ENCODE measurements at places on chromosomes 2 and 18.

GRCh38 chr18:75454022-75454795, 26.7 kb upstream of the SMIM21 start:
- DNase-seq: no peak

- DNase-seq: no peak
These were observed 342.4 kb downstream of the AKAIN1 start for GRCh38 chr18:4854671-4855070.

GRCh38 chr18:26479681-26480079, 68.7 kb downstream of the KCTD1 start:
- no peak for DNase-seq

DNA sequence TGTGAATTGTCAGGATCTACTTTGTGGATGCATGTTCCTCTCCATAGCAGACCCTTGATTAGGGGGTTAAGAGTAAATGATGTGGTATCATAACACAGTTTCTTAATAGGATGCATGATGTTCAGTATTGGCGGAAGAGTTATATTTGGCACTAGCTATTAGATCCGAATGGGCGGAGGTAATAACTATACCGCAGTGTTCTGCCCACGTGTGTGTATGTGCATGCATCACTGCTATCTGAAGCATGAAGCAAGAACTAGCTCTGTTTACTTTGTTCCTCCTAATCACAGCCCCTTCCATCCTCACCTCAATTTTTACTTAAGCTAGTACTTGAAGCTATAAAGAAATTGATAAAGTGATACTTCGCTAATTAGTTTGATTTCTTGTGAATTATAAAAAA, 159.6 kb upstream of the NOSTRIN start:
- no peak for DNase-seq

GRCh38 chr2:1718339-1719220, 25.7 kb downstream of the PXDN start:
- DNase-seq: no peak

GRCh38 chr18:58813105-58813504, 51.6 kb upstream of the ZNF532 start:
- no peak for DNase-seq

DNA sequence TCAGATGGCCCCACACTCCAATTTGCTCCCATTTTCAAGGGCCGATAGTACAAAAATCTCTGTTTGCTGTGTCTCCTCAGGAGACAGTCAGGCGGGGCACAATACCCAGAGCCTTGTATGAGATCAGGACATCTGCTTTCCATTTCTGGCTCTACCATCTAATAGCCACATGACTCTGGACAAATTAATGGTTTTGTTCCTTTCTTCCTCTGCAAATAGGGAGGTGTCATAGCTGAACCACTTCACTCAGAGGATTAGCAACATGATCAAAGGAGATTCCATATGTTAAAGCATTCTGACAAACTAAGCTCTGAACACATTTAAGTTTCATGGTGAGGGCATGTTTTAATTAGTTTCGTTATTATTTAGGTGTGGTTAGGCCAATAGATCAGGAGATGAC, 602.1 kb upstream of the SYT4 start:
- no peak for DNase-seq

GRCh38 chr18:79853993-79854364, 56.2 kb downstream of the KCNG2 start:
- DNase-seq: no peak

- DNase-seq: no peak
These were observed 18.9 kb downstream of the TWIST2 start for GRCh38 chr2:238866656-238867277.

GRCh38 chr2:47015206-47015605, 99.6 kb upstream of the MCFD2 start:
- no peak for DNase-seq

- DNase-seq: no peak
These were observed 18.8 kb downstream of the TSN start for GRCh38 chr2:121774235-121774634.

DNA sequence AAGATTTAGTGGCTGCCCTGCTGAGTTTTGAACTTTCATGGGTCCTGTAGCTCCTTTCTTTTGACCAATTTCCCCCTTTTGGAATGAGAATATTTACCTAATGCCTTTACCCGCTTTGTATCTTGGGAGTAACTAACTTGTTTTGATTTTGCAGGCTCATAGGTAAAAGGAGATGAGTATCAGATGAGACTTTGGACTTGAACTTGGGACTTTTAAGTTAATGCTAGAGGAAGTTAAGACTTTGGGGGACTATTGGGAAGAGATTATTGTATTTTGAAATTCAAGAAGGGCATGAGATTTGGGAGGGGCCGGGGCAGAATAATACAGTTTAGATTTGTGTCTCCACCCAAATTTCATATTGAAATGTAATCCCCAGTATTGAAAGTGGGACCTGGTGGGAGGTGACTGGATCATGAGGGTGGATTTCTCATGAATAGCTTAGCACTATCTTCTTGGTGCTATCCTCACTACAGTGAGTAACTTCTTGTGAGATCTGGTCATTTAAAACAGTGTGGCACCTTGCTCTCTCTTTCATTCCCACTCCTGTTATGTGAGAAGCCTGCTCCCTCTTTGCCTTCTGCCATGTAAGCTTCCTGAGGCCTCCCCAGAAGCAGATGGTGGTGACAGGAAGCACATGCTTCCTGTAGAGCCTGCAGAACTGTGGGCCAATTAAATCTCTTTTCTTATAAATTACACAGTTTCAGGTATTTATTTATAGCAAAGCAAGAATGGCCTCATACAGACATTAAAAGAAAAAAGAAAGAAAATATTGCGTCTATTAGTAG, 6.1 kb downstream of the ADI1 start:
- DNase-seq: no peak

GRCh38 chr2:161975062-161975812, 98.8 kb downstream of the DPP4 start:
- no peak for DNase-seq

DNA sequence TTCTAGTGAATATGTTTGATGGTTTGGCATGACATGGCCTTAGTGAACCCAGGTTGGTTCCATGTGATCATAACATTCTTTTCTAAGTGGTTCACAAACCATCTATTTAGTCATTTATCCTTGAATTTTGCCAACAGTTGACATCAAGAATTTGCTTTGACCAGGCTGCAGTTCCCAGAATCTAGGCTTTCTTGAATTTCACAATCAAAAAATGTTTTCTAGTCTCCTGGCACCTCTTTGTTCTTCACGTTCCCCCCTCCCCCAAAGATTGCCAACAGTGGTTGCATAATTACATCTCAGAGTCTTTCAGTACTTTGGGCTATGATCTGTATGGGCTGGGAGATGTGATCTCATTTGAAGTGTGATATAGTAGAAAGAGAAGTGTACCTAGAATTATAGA, 124.0 kb downstream of the GATA6 start:
- no peak for DNase-seq

DNA sequence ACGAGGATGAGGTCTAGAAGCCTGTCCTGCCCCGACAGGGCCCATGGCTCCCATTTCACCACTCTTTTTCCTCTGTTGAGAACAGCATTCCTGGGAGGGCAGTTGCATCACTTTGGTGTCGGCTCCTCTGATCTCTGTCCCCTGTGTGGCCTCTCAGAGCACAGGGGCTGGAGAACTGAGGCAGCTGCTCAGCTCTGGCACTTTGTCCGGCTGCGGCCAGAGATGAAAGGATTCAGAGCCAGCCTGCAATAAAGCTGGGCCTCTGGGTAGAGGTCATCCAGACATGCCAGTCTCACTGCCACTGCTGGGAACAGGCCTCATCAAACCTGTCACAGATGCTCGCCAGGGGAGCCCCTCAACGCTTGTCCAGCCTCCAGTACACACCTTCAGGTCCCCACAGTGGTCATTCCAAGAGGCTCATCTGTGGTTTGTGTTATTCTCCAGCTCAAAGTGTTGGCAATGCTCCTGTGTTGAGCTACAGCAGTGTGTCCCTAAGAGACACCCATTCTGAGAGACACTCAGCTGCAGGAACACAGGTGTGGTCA, 13.1 kb upstream of the ROCK2 start:
- DNase-seq: no peak

- no peak for DNase-seq
These were observed 246.6 kb downstream of the SETBP1 start for GRCh38 chr18:44927127-44927849.

- no peak for DNase-seq
These were observed 48.2 kb upstream of the CCDC141 start for GRCh38 chr2:179098080-179098689.

GRCh38 chr2:192513575-192513974, 318.8 kb upstream of the TMEFF2 start:
- no peak for DNase-seq

DNA sequence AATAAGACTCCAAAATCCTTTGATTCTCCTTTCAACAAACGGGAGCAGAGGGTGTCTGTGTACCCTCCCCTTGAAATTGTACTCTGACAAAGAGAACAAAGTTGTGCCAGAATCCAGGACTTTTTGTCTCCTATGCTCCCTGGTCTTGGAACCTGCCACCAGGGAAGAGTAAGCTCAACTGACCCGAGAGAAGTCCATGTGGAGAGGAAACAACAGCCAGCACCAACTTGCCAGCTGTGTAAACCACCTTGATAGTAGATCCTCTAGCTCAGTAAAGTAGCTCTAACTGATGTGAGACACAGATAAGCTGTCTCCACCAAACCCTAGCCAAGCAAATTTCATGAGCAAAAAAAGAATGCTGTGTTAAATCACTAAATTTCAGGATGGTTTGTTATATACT, 46.9 kb downstream of the LNPK start:
- no peak for DNase-seq

DNA sequence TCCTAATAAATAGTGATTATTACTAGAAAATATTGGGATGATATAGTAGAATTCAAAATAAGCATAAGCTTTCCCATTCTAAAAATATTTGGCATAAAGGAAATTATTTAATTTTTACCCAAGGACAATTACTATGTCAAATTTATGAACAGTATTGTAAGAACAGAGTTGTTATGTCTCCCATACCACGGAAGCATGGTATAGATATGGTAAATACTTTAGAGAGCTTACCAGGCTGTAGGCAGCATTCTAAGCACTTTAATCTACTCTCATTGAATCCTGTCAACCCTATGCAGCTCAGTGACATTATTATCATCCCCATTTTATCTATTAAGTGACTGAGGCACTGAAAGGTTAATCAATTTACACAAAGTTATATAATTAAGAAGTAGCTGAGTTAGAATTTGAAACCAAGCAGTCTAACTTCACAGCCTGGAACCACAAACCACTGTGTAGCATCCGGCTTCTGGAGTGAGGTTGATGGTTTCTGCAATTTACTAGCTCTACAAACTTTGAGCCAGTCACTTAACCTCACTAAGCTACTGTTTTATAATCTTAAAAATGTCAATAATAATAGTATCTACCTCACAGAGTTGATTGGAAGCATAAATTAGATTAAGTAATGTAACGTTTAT, 323.7 kb downstream of the ARHGAP15 start:
- DNase-seq: peak; percentile 52

DNA sequence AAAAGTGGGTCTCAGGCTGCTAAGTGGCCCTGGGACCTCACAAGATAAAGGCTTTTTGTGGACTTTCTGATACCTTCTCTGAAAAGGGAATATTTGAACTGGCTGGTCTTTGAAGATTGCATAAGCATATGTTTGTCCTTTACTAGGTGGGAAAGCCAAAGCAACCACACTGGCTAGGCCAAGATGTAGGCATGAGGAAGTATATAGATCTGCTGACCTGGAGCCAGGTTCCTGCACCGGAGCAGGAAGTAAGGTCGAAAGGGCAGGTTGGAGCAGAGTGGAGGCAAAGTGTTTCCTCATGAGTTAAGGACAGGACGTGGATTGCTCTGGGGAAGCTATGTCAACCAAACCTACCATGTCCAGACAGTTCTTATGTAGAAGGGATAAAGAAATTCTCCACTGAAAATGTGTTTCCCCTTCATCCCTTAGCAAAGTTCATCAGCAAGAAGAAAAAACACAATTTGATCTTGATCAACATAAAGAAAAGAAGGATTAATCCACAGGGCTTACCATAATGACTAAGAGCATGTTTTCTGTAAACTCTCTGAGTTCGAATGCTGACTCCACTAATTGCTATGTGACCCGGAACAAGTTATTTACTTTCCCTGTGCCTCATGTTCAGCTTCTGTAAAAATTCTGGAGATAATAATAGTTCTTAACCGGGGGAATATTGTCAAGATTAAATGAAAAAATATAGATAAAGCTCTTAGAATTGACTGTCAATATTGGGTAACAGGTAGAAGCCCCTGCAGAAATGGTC, 156.1 kb upstream of the SRD5A2 start:
- no peak for DNase-seq

DNA sequence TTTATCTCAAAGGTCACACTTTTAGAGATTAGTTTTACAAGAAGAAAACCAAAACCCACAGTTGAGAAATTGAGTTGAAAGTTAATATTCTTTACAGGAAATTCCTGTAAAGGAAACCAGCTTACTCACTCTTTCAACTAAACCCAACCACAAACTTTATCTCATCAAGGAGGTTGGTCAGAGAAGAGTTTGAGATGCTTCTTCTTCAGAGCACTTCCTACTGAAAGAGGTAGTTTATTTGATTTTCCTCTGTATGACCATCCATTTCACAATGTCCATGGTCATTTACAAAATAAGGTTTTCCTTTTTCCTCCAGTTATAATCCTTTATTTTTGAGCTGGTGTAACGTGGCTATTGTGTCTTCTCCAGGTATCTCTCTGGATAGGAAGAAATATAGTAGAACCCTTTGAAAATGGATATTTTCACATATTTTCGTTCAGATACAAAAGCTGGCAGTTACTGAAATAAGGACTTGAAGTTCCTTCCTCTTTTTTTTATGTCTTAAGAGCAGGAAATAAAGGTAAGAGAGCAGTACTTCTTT, 4.5 kb upstream of the IL18RAP start:
- no peak for DNase-seq
